Fibroblast of pulmonary artery (primary cell): ENCODE measurements at places on chromosomes 4 and X.

DNA sequence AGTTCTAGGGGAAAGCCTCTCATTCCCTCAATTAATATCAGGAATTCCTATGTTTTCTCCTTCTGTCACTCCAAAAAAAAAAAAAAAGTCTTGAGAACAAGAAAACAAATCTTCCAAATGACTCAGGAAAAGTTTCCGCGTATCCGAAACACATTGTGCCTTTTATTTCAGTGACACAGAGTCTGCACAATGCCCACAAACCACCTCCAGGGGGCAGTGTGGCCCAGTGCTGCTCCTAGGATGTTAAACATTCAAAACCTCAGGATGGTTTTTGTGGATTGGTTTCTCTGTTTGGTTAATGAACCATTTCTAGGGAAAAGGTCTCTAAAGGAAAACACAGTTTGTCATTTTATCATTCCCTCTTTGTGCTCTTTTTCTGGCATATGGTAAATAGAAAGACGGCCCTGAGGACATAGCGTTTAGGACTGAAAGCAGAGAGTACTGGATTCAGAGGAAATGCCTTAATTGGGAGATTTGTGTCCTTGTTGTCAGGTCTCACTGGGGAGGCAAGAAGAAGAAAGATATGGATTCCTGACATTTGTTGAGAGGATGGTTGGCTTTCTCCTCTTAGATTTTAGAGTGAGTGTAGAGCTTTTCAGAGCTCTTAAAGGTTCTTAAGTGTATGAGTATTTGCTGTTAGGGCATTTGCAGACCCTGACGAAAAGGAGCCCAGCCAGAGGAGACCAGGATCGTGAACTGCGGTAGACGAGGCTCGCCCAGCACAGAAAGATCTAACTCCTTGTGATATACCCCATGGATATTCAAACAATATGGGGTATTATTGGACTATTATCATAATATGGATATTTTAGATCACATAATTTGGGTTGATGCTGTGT, 65.7 kb upstream of the MAP9 start:
- peak; percentile 78 for DNase-seq

DNA sequence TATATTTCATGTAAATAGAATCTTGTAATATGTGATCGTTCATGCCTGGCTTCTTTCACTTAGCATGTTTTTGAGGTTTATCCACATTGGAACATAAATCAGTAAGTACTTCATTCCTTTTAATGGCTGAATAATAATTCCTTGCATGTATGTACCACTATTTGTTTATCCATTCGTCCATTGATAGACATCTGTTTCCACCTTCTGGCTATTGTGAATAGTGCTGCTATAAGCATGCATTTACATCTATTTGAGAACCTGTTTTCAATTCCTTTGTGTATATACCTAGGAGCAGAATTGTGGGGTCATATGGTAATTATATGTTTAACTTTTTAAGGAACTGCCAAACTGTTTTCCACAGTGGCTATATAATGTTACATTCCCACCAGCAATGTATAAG, 356.7 kb upstream of the DIPK2B start:
- DNase-seq, result peak; percentile 8

DNA sequence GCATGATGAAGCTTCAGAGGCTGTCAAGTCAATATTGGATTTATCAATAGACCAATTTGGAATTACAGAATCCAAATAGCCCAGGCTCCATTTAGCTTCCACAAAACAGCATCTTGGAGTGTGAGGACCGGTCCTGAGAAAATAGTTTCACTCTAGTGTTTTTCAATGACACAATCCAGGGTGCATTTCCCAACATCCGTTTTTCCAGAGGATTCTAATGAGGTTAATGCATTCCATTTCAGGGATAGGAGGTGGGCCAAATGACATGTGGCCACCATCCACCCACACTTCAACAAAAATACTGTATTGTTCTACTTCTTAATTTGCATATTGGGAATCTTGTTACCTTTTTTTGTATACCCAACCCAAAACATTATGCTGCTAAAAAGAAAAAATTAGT, 229.8 kb upstream of the LDB2 start:
- DNase-seq, result peak; percentile 84

DNA sequence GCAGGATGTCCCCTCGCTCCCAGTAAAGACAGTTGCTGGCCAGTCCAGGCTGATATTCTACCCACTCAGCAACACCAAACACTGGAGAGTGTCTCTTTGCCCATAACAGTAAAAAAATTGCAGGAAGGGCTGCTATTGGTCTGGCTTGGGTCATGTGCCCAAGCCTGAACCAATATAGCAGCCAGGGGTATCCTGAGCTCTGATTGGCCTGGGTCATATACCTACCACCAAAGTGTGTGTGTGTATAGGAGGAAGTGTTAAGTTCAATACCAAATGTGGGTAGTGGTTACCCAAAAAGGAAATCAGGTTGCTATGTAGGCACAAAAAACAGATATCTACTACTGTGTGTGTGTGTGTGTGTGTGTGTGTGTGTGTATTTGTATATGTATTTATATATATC, 373.2 kb downstream of the BCOR start:
- no peak for DNase-seq
